ENCODE measurements at places on chromosomes 1 and 21.

GRCh38 chr1:41366455-41367287, 5.4 kb downstream of the FOXO6 start:
- no peak for DNase-seq

- no peak for DNase-seq
Measured at GRCh38 chr1:209733409-209734192, 22.3 kb upstream of the TRAF3IP3 start.

- DNase-seq = no peak
Measured at GRCh38 chr1:26254404-26254803, 20.4 kb downstream of the CEP85 start.

DNA sequence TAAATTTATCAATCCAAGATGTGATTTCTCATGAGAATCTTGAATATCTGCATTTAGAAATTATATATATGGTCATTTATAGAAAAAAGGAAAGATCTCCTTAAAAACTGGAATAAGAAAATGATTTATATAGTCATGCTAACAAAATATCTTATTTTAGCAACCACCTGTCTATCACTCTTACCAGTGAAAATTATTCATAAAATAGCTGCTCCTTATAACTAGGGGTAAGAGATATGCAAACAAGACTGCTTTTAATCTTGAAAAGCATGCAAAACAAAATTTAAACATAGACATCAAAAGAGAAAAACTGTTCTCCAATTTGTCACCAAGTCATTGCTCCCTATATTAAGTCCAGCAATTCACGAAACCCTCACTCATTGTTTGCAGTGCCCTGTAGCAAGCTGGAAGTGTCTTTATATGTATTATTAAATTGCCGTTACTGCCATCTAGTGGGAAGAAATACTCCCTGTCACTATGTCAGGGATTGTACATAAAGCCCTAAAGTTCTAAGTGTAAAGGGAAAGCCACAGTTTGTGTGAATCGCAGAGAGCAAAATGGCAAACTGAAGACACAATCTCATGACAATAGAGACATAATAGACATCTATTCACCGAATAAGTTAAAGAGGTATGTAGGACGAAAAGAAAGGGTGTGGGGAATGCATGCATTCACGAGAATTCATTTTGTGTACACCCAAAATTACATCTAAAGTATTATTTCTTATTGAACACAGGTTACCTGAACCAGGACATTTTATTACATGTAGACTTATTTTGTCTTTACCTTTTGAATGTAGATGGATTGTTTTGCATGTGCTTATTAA, 600.5 kb downstream of the USP25 start:
- DNase-seq = peak; percentile 12

DNA sequence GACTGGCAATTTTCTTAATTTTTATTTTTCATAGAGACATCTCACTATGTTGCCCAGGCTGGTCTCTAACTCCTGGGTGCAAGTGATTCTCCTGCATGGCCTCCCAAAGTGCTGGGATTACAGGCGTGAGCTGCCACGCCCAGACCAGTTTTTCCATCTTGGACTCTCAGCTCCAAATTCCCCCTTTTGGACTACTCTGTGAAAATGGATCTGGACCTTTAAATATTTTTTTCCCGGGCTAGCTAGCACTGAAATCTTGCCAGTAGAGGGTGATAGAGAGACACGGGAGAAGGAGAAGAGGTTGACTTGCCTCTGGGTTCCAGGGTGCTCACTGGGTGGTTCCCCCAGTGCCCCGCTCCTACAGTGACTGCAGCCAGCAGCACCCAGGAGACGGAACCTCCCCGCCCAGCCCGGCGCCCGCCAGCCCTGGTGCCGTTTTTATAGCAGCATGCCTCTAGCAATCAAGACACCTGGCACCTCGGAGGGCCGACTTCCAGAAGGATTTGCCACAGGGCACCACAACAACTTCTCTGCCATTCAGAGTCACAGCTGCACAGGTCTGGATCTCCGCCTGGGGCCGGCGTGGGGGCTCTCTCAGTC, 34.7 kb upstream of the SCCPDH start:
- DNase-seq = peak; percentile 93

DNA sequence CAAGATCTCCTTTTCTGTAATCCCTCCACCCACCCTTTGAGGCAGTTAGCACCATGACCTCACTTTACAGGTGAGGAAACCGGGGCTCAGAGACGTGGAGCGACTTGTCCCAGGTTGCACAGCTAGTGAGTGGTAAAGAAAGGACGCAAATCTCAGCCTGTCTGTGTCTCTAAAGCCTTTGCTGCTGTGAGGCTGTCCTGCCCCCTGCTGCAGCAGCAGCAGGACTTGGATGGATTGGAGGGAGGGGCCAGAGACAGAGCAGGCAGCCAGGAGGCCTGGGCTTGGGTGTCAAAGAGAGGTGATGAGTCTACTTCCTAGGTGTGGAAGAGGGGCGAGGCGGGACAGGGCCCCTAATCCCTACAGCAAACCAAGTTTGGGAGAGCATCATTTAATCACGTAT, 69.6 kb downstream of the PTPRU start:
- DNase-seq = no peak

DNA sequence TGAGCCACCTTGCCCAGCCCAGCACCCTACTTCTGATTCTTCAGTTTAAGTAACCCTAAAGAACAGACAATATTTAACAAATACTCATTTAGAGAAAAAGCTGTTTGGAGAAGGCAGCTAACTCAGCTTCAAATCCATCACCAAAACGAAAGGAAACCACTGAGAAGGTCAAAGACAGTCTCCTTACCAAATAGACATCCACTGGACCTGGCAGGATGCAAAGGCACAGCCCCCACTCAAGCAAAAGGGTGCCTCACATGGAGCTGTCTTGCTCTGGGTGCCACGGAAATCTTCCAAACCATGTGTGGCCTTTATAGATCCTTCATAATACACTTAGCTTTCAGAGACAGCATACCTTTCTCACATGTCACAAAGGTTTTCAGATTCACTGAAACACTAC, 165.5 kb downstream of the RERE start:
- DNase-seq = no peak

- no peak for DNase-seq
Measured at GRCh38 chr1:155012026-155012546, 9.5 kb downstream of the ZBTB7B start.

DNA sequence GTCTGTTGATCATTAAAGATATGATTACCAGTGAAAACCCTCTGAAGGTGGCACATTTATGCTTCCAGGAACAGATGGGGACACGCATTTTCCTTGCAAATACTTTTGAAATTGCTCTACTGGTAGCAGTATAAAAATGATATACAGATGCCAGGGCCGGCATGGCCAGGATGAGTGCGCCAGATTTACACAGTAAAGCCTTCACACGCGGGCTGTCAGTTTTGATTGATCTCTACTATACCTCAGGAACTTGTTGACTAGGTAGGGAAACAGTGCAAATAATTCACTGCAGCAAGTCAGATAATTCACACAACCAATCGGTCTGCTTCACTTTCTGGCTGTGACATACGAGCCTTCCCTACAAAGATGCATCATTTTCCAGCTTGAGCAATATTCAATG, 123.2 kb upstream of the BARHL2 start:
- no peak for DNase-seq

- peak; percentile 88 for DNase-seq
Measured at GRCh38 chr1:41416552-41417334, 55.5 kb downstream of the FOXO6 start.

GRCh38 chr21:45460011-45460565, 55.1 kb downstream of the COL18A1 start:
- no peak for DNase-seq

GRCh38 chr1:45635211-45635610, 11.4 kb upstream of the CCDC17 start:
- no peak for DNase-seq

DNA sequence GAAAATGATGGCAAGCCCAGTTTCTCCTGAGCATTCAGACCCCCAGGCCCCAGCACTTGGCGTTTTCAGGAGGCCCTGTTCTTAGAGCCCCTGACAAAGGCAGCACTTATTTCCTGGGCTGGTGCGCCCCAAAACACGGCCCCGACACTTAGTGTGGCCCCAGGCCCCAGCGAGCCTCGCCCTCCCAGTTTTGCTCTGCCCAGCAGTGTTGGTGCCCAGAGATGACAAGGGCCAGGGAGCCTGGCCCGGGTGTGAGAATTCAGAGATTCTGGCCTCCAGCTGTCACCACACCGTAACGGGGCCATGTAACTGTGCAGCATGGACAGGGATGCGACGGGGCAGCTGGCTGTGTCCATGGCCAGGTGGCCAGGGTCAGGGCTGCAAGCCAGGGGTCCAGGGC, 18.0 kb upstream of the ARHGEF16 start:
- DNase-seq = no peak

GRCh38 chr1:155019377-155020245, 14.0 kb downstream of the DCST2 start:
- no peak for DNase-seq

DNA sequence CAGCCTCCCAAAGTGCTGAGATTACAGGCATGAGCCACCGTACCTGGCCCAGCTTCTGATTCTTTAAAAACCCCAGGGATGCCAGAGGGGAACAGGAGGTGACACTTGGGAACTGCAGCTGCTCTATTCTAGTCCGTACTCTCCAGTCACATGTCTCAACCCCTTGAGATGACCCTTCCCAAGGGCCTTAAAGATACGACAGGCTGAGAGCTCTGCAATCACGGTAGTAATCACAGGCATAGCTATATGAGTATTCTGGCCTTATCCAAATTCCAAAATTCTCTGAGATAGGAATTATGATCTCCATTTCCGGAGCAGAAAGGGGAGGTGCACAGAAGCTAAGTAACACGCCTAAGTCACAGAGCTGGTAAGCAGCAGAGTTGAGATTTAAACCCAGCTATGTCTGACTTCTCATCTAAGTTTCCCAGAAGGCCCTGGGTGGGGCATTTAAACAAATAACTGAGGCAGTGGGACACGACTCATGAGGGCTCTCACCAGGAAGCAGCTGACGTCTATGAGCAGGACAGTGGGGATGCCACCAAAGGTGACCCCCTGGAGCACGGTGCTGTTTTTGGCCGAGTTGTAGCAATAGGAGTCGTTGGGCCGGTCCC, 5.2 kb downstream of the TMEM63A start:
- no peak for DNase-seq

DNA sequence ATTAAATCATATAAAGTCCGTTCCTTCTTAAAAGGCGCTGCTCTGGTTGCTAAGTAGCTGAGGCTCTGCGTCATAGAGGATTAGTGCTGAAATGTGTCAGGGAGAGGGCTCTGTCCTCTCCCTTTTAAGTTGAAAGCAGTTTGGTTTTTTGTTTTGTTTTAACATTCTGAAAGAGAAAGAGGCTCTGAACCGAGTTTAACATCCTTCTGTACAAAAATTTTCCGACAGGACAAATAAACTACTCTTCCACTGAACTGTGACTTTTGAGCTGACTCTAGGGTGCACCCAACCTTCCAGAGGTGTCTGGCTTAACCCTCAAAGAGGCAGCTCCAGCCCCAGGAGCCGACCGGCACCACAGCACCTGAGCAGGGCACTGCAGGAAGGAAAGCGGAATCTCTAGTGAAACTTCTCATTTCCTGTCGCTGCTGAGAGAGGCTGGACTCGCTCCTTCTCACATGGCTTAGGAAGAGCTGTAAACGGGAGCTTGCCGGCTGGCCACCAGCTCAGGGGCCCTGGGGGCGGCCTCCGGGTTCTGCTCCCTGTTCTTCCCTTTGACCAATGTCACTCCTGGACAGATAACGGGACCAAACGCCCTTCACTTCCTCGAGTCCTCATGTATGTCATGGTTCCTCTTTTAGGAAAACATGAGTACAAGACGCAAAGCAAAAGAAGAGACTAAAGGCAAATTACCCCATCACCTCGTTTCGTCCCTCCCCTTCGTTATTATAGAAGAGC, 1.2 kb downstream of the VAV3 start:
- peak; percentile 69 for DNase-seq

- DNase-seq = no peak
Measured at GRCh38 chr1:230375780-230376179, 50.4 kb downstream of the PGBD5 start.

- no peak for DNase-seq
Measured at GRCh38 chr1:31416101-31416736, 3.2 kb downstream of the SERINC2 start.
